HFFc6 (cell line): ENCODE measurements at places on chromosomes 3 and 15. TPM values are rescaled to one million over a fixed set of nuclear protein-coding genes. Genes with fewer than 3 reads are reported as not detected.

The PRICKLE2 gene
- 14.0 to 18.0 TPM (median 15.4 TPM) in 3 replicates for total RNA-seq

DNA sequence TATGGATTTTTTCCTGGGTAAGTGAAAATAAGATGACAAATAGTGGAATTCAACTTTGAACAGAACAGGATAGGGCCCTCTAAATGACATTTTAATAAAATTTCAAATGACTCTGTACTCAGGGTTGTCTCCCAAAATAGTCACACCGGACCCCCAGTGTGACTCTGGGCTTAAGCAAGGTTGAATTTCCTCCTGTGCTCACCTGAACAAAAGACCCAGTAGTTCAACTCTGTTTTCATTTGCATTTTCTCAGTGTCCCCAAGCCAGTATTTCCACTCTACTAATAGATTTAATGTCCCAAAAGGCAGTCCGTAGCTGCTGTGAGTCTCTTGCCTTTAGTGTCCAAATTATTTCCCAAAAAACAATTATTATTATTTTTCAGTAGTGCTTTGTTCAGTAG, 296.6 kb downstream of the PLOD2 start:
- H3K27ac ChIP-seq: no peak overlapping the region
- no peaks in the 10 kb centered on the region for H3K36me3 ChIP-seq
- no peaks in the 10 kb centered on the region for H3K4me1 ChIP-seq
- DNase-seq: no peak
- H3K27me3 ChIP-seq: no peaks in the 10 kb centered on the region

DNA sequence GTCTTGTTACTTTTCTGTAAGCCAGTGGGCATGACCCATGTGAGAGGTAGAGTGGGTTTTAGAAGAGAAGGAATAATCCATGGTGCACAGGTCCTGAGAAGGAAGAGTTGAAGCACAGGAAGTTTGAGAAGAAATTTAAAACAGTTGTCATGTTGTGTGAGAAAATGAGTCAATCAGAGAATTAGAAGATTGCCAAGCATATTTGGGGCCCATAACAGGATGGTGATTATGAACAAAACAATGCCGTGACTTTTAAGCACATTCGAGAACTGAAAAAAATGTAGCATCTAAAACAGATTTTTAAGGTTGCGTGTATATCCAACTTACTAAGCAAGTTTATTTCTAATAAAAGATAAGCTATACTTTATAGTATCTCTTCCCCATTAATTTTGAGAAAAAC, 198.7 kb downstream of the RORA start:
- no peak for DNase-seq
- H3K36me3 ChIP-seq: no peaks in the 10 kb centered on the region
- no peak overlapping the region for H3K27ac ChIP-seq
- H3K4me1 ChIP-seq: peaks cover 53% of the 10 kb centered on the region
- H3K4me3 ChIP-seq: no peak overlapping the region

The SLC28A1 gene
- total RNA-seq: not detected in 3 replicates

- H3K36me3 ChIP-seq: peaks cover 14% of the 10 kb centered on the region
- H3K4me3 ChIP-seq: no peak overlapping the region
- no peaks in the 10 kb centered on the region for H3K27me3 ChIP-seq
- peaks cover 13% of the 10 kb centered on the region for H3K4me1 ChIP-seq
- DNase-seq: no peak
- H3K27ac ChIP-seq: no peak overlapping the region
Observed at GRCh38 chr3:173703771-173704170, 306.2 kb downstream of the NLGN1 start.

DNA sequence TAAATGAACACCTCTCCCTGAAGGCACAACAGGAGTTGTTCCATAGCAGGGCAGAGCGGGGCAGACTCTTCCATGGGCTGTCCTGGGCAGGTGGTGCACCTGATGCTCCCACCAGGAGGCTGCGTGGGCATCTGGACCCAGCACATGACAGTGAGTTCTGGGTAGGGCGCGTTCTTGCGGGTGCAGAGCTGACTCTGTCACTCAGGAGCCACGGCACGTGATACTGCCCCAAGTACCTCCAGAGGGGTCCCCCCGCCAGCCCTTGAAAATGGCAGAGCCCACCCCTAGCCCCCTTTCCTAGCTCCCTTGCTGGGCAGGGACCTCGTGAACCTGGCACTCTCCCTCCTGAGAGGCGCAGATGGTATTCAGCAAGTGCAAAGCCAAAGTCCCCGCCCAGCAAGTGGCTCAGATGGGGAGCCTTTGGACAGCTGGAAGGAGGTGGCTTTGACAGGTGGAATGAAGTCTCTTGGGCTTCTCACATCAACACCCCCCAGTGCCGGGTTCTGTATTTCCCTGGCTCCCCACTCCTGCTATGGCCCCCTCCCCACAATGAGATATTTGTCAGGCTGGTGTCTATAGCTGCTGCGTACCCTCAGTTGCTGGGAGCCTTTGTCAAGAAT, 172.1 kb downstream of the TBC1D2B start:
- no peak overlapping the region for H3K27ac ChIP-seq
- DNase-seq: no peak
- H3K4me3 ChIP-seq: no peak overlapping the region

GRCh38 chr3:66585520-66586095, 84.8 kb upstream of the LRIG1 start:
- H3K27me3 ChIP-seq: peaks cover 16% of the 10 kb centered on the region
- no peak overlapping the region for H3K4me3 ChIP-seq
- no peak for DNase-seq
- peaks cover 7% of the 10 kb centered on the region; the same call in 1 of the 2 replicates for H3K4me1 ChIP-seq
- H3K36me3 ChIP-seq: no peaks in the 10 kb centered on the region

The PP2D1 gene
- not detected in 2 replicates for total RNA-seq

DNA sequence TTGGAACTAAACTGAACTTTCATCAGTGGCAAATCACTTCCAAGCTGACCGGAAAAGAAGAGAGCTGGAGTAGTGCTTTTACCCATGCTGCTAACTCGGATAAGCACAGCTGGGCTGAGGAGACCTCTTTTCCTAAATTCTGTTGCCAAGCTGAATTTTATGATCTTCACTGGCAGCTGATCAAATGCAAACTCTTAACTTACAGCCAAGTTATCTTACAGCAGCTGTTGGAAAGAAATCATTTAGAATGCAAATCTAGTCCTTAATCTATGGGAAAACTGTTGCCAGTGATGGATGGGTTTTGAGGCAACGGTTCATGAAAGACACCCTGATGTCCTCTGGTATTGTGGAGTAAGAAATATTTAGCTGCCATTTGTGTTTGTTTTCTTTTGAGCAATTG, 216.5 kb downstream of the ZNF385D start:
- no peaks in the 10 kb centered on the region for H3K27me3 ChIP-seq
- H3K4me3 ChIP-seq: no peak overlapping the region
- H3K27ac ChIP-seq: no peak overlapping the region
- H3K4me1 ChIP-seq: no peaks in the 10 kb centered on the region

GRCh38 chr3:52162250-52162872, 8.1 kb upstream of the POC1A start:
- no peaks in the 10 kb centered on the region for H3K4me1 ChIP-seq
- no peak overlapping the region for H3K4me3 ChIP-seq
- no peak overlapping the region for H3K27ac ChIP-seq
- H3K36me3 ChIP-seq: no peaks in the 10 kb centered on the region
